Caudate nucleus (tissue), 63 donors: ENCODE measurements at places on chromosomes 1 and 21.

DNA sequence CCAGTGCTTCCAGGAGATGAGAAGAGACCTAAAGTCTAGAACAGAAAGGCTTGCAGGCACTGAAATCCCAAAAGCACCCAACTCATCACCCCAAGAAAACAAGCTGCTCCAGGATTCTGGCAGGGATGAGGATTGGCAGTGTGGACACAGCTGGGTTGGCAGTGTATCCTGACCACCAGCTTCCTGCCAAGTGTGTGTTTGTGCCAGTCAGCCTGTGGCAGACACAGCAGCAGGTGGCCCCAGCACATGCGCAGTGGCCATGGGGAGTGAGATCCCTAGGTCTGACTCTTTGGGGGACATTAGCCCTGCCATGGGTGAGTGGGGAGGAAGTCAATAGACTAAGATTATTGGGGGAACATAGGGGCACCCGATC is 8.7 kb upstream of the SNAPIN start:
- DNase-seq, result peak; percentile 71

DNA sequence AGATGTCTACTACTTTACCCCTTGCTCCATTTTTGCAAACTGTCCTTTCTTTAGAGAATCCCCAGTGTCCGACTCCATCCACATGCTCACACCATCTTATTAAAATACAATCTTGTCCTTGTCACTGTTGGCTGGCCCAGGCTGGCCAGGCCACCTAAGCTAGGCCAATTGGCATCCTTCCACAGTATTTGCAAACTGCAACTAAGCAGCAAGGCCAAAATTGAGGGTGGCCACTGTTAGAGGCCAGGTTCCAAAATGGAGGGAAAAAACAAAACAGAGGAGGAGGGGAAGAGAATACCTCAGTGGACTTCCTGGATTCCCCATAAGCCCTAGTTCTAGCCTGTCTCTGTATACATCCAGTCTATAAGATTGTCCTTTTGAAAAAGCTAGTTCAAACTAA is 4.3 kb downstream of the FAM89A start:
- DNase-seq, result no peak

GRCh38 chr1:27560268-27561123 is 43.4 kb downstream of the AHDC1 start:
- DNase-seq, result no peak

DNA sequence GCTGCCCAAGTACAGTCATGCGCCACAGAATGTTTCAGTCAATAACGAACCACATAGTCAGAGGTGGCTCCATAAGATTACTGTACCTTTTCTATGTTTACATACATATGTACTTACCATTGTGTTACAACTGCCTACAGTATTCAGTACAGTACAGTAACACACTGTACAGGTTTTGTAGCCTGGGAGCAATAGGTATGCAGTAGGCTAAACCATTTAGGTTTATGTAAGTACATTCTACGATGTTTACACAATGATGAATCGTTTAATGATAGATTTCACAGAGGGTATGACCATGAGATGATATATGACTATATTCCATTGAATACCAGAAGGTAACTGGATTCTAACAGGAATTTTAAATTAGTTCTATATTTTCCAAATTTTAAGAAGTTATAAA is 10.5 kb downstream of the YY1AP1 start:
- DNase-seq, result no peak

DNA sequence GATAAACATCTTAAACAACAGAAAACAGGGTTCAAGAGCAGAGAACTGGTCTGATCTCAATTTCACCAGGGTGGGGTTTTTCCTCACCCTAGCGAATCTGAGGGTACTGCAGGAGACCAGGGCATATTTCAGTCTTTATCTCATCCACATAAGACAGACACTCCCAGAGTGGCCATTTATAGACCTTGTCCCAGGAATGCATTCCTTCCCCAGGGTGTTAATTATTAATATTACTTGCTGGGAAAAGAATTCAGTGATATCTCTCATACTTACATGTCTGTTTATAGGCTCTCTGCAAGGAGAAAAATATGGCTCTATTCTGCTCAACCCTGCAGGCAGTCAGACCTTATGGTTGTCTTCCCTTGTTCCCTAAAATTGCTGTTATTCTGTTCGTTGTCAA is 84.1 kb downstream of the LYPLAL1 start:
- DNase-seq, result no peak

DNA sequence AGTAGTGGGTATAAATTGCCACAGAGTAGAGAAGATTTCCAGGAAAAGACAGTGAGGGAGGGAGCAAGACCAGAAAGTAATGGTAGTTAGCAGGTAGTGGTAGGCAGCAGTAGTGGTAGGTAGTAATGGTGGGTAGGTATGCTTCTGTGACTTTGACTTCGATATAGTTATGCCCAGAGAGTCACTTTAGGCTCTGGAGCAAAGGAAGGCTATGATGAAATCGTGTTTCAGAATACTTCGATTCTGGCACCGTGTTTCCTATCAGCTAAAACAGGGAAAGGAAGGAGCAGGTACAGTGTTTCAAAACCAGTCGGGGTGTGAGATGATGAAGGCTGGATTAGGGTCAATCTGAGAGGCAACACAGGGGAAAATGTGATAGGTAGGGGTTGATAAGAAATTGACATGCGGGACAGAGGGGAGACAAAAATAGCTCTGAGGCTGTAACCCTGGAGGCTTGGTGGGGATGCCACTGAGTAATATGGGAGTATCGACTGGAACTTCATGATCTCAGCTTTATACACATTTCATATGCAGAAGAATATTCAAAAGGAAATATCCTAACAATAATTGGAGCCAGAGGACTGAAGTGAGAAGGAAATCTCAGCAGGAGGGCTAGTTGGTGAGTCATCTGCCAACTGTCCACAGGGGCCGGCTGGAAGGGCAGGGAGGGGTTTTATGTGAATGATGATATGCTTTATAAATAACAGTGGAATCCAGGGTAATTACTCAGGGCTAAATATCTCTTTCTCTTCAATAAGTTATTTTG is 25.2 kb upstream of the TRIM45 start:
- DNase-seq, result no peak

DNA sequence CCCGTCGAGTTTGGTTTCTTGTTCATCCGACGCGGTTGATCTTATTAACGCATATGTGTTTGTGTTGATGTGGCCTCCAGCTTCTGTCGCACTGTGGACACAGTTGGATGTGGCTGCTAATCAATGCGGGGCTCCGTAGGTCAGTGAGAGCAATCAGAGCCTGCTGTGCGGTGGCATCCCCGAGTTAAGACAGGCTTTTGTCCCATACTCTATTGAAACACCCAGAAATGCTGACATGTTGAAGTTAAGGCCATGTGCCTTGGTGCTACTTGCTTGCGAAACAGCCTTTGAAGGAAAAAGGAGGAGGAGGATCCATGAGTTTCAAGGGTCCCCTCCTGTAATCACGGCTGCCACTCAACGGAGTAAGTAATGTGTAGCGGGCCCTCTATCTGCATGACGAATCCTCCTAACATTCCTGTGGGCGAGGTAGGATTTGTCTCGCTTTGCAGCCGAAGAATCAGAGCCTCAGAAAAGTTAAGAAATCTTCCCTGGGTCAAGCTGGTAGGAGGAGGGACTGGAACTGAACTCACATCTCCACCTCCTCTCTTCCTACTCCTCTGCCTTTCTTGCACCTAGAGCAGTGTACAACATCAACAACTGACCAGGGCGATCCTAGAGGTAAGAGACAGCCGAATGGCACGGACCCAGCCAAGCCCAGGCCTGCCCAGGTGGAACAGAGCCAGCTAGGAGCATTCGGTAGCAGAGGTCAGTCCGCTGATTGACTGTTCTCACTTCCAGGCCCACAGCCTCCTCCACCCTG is 19.5 kb downstream of the PDE9A start:
- DNase-seq, result peak; percentile 90

DNA sequence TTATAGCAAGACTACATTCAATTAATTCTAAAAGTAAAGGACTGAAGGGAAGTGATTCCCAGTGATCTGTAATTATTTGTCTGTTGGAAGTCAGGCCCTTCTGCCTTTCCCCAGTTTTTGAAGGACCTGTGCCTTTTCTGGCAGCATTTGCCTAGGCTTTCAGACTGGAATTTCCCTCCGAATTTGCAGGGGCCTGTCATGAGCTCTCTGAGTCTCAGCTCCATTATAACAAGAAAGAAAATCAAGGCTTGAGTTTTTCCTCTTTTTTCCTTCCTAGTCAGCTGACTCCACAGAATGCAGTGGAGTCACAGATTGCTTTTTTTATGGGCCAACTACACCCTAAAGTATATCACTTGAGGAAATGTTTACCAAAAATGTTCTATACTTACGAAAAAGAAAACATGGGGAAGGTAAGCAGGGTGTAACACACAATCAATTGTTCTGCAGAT is 1.1 kb downstream of the NR5A2 start:
- no peak for DNase-seq

GRCh38 chr1:38173157-38173831 is 126.7 kb upstream of the POU3F1 start:
- no peak for DNase-seq

DNA sequence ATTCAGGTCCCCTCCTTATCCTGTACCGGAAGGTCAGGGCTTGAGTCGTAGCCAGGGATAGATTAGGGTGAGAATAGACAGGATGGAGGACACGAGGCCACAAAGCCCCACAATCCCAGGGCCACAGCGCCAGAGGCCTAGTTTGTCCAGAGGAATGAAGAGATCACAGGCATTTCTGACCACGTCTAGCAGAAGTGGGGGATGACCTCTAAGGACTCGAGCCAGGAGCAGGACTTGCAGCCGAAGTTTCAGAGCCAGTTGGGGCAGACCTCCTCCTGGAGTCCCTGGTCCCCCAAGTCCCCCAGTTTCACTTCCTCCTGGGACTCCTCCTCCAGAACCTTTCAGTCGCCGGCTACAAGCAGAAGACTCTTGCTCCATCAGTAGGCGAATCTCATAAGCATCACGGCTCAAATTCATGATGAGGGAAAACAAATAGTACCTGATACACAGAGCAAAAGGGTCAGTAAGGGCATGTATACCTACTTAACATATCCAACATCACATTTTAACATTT is 2.3 kb upstream of the ITGA10 start:
- DNase-seq, result no peak

- no peak for DNase-seq
Measured at GRCh38 chr1:41366455-41367287, 5.4 kb downstream of the FOXO6 start.

DNA sequence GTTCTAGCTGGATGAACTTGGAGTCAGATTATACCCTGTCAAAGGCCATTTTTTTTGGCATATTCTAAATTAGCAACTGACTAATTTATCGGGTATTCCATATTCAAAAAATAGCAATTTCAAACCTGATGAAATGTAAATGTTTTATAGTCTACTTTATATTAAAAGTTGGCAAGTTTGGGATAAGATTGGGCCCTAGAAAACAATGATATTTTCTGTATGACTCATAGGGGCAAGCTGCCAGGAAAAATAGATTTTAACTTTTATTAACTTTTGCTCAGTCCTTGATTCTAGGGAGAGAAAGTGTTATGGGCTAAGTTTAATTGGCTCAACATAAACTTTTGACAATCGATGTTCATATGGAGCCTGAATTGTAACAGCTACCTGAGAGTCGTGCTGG is 576.9 kb upstream of the B3GALT2 start:
- DNase-seq, result no peak

DNA sequence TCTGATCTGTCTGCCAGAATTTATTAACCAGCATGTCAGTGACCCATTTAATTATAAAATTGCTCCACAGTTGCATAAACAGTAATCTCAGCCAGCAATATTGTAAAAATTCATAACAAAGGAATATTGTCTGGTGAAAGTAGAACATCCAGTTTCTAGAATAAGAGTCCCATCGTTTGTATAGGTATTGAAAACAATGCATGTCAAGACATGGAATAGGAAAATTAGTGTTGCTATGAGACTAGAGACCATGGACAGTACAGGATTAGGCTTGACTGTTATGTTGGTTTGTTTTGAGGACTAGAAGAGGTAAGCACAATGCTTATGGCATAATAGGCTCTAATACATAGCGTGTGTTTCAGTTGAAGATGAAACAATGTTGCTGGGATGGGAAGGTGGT is 37.1 kb downstream of the ATF6 start:
- DNase-seq, result no peak

- no peak for DNase-seq
Measured at GRCh38 chr21:44399151-44399954, 45.9 kb downstream of the TRPM2 start.

GRCh38 chr1:175388285-175388684 is 195.7 kb upstream of the KIAA0040 start:
- no peak for DNase-seq

- DNase-seq, result no peak
Measured at GRCh38 chr1:33142483-33143064, 39.3 kb downstream of the TRIM62 start.

GRCh38 chr1:181341026-181341632 is 142.2 kb upstream of the CACNA1E start:
- DNase-seq, result no peak

DNA sequence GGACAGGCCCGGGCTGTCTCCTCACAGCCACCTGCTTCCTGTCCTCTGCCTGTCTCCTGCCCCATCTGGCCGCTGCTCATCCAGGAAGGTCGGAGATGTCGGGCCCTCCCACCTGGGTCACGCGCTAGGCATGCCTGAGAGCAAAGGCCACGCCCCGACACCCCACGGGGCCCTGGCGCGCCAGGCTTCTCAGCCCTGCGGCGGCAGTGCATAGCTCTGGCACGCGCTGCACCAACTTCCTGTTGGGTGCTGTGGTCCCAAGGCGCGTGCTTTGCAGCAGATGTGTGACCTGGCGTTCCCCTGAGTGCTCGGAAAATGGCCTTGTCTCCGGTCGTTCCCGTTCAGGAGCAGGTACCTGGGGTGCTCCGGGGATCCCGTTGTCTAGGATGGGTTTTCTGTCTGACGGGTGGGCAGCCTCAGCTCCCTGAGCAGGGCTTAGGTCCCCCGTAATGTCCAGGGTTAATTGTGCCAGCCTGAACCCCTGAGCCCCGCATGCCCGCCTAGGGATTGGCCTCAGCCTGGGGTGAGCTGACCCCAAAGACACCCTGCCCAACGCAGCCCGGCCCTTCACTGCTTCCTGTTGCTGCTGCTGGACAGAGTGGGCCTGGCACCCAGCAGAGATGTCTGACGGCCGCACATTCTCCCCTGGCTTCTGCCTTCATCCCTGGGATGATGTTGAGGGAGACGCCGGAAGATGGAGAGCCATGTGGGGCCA is 19.4 kb upstream of the KCNAB2 start:
- no peak for DNase-seq

DNA sequence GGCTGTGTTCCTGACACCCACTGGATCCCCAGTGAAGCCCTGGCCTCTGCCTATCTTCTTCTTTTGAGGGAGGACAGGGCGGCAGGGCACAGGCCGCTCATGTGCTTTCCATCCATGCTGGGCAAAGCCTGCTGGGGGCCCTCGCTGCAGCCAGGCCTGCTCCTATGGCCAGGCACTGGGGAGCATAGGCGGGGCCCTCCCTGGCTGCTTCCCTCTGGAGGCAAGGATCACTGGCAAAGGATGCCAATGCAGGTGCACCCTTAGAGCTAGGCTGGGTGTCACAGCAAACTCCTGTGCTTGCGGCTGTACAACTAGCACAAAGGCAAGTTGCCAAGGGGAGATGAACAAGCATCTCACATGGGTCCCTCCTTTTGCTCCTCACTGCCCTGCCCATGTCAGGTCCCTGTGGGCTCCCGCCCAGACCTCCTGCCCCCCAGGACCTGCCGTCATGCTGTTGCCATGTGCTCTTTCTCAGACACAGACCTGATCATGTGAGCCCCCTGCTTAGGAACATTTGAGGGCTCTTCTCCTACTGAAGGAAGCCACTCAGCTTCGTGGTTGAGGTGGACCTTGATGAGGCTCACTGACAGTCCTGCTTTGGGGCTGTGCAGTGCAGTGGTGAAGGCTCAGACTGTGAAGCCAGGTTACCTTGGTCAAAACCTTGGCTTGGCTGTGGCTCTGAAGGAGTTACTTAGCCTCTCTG is 393.6 kb downstream of the PTPRU start:
- DNase-seq, result no peak
